ENCODE measurements at places on chromosomes 5 and 9. TPM values are rescaled to one million over a fixed set of nuclear protein-coding genes. Genes with fewer than 3 reads are reported as not detected.

The PCA3 gene
- total RNA-seq: not detected

The FBN2 gene
- total RNA-seq: 0.83 TPM

The EIF4E1B gene
- total RNA-seq: not detected

The IL6ST gene
- 353 TPM for total RNA-seq

The DPYSL3 gene
- total RNA-seq: 45.7 TPM

GRCh38 chr5:178287091-178287790, 54.6 kb upstream of the PHYKPL start:
- DNase-seq: no peak

Data from lower lobe of right lung (tissue), 2 donors.